Upper lobe of left lung (tissue), 6 donors: ENCODE measurements at places on chromosomes 3 and 15. TPM values are rescaled to one million over a fixed set of nuclear protein-coding genes. Genes with fewer than 3 reads are reported as not detected.
A peak's percentile ranks its signal among the peaks of the same experiment; 100 is the strongest.

The GOLGA6A gene
- total RNA-seq: not detected

The TMC3 gene
- total RNA-seq: not detected

- no peaks in the 10 kb centered on the region for H3K36me3 ChIP-seq
- no peaks in the 10 kb centered on the region for H3K4me1 ChIP-seq
- H3K27ac ChIP-seq: no peak overlapping the region
Observed at GRCh38 chr3:71763426-71763825, 9.8 kb downstream of the GPR27 start.

The ADAMTS7 gene
- total RNA-seq: 2.9 TPM

DNA sequence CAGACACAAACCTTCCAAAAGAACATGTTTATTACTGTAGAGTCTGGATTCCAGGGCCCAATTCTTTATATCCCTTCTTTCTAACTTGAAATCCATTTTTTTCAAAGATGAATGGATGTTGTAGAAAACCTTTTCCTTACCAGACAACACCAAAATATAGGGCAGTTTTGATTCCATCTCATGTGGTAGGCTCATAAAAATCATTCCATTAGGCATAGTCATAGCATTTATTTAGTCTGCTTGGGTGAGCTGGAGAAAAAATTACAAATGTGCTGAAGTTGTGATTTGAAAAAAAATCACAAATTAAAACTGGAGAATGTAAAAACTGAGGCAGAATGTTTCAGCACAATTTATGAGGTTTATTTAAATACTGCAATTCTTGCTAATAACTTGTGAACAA is 199.3 kb upstream of the TBC1D5 start:
- no peak overlapping the region for H3K27ac ChIP-seq
- H3K4me3 ChIP-seq: no peak overlapping the region
- no peaks in the 10 kb centered on the region for H3K27me3 ChIP-seq
- no peaks in the 10 kb centered on the region for H3K36me3 ChIP-seq
- no peaks in the 10 kb centered on the region for H3K4me1 ChIP-seq

- H3K27ac ChIP-seq: peak within 1 kb of the TSS; percentile 88
- H3K4me1 ChIP-seq: peaks cover 52% of the 10 kb centered on the region
- peaks cover 15% of the 10 kb centered on the region for H3K36me3 ChIP-seq
Observed at GRCh38 chr3:129249284-129250065, at the start of gene COPG1. Gene COPG1 (plus strand): TSS chr3:129249606. CDS start chr3:129249710, 104 bp downstream.

The TPRG1 gene
- 27.3 TPM for total RNA-seq

DNA sequence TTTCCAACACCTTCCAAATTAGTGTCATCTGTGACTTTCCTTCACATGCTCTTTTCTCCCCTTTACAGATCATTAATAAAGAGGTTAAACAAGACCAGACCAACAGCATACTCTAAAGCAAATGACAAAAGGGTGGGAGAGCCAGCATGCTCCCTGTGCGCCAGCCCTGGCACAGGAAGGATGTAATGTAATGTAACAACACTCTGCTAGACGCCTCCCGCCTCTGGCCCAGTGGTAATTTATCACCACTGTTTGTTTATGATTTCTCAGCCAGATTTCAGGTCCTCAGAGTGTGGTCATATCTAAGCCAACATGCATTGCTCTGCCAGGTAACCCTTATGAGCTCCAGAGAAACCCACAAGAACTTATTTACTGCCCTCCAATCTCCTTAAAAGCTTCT is 189.5 kb upstream of the WNT5A start:
- H3K36me3 ChIP-seq: no peaks in the 10 kb centered on the region
- no peaks in the 10 kb centered on the region for H3K4me1 ChIP-seq
- no peak overlapping the region for H3K4me3 ChIP-seq
- H3K27me3 ChIP-seq: no peaks in the 10 kb centered on the region
- DNase-seq: no peak

The LRRC49 gene
- 13.2 TPM for total RNA-seq

- no peaks in the 10 kb centered on the region for H3K27me3 ChIP-seq
- peaks cover 10% of the 10 kb centered on the region for H3K36me3 ChIP-seq
- H3K4me1 ChIP-seq: peaks cover 66% of the 10 kb centered on the region
Observed at GRCh38 chr3:50237754-50238548, 1.9 kb downstream of the GNAI2 start.

DNA sequence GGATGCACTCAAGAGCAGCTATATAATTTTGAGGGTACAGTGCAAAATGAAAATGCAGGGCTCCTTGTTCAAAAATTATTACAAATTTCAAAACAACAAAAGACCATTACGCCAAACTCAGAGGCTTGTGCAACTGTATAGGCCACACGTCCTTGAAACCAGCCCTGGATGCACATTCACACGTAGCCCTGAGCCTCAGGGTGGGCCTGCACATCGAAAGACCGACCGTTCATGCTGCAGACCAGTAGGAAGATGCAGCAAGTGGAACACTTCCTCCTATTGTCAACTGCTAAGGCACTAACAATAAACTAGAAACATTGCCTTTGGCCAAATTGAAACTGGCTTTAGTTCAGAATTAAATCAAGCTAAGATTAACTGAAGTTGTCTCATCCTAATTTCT is 174.7 kb downstream of the SHOX2 start:
- no peaks in the 10 kb centered on the region for H3K36me3 ChIP-seq
- DNase-seq: no peak
- no peak overlapping the region for H3K4me3 ChIP-seq
- H3K4me1 ChIP-seq: no peaks in the 10 kb centered on the region
- H3K27ac ChIP-seq: no peak overlapping the region
- no peaks in the 10 kb centered on the region for H3K27me3 ChIP-seq

GRCh38 chr15:80509800-80510199 is 105.6 kb downstream of the ARNT2 start:
- H3K27me3 ChIP-seq: no peaks in the 10 kb centered on the region
- DNase-seq: no peak
- no peaks in the 10 kb centered on the region for H3K4me1 ChIP-seq
- no peak overlapping the region for H3K4me3 ChIP-seq
- no peaks in the 10 kb centered on the region for H3K36me3 ChIP-seq

- peak overlapping the region; percentile 96 for H3K27ac ChIP-seq
- DNase-seq: no peak
- no peaks in the 10 kb centered on the region for H3K36me3 ChIP-seq
- peak overlapping the region; percentile 83 for H3K4me3 ChIP-seq
- no peaks in the 10 kb centered on the region for H3K27me3 ChIP-seq
Observed at GRCh38 chr15:72229947-72230196, 1.1 kb downstream of the PKM start.
